Lower lobe of right lung (tissue), 2 donors: ENCODE measurements at places on chromosomes 7 and 10. TPM values are rescaled to one million over a fixed set of nuclear protein-coding genes. Genes with fewer than 3 reads are reported as not detected.

DNA sequence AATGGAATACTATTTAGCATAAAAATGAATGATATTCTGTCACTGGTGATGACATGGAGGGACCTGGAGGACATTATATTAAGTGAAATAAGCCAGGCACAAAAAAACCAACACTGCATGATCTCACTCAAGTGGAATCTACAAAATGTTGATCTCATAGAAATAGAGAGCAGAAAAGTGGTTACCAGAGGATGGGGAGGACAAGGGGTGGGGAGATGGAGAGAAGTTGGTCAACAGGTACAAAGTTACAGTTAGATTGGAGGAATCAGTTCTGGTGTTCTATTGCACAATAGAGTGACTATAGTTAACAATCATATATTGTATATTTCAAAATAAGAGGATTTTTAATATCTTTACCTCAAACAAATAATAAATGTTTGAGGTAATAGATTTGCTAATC is 24.7 kb upstream of the SLC18A3 start:
- DNase-seq = no peak

- DNase-seq = no peak
Measured at GRCh38 chr7:66070222-66070621, 5.4 kb upstream of the ASL start.

DNA sequence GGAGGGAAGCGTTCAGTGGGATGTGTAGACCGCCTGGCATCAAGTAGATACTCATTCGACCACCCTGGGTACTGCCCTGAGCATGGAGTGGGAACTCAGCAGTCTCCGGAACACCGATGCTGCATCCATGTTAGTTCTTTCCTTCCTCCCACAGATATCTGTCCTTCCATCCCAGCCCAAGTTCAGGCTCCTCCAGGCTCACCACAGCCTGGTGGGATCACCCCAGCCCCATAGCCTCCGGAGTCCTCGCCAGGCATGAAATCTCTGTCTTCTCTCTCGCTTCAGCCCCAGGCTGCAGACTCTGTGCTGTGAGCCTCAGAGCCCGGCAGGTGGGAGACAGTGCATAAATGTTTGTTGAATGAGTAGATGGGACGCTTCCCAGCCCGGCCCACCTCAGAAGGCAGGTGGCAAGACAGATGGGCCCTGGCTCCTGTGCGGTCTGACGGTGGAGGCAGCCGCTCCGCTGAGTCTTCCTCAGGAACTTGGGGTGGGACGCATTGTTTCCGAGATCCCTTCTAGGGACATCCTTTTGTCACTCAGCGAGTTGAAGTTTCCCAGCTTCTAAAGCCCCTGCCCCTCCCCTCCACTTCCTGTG is 42.9 kb downstream of the ELFN1 start:
- peak; percentile 44 for DNase-seq

The ZKSCAN1 gene
- total RNA-seq = 59.6 TPM
